ENCODE measurements at places on chromosomes 3 and 15. TPM values are rescaled to one million over a fixed set of nuclear protein-coding genes. Genes with fewer than 3 reads are reported as not detected.

CISH gene
- total RNA-seq = 229 TPM

TOPBP1 gene
- 61.5 TPM for total RNA-seq

NANOGP8 gene
- total RNA-seq = not detected

VEPH1 gene
- not detected for total RNA-seq

SCN11A gene
- total RNA-seq = not detected

ARPP21 gene
- total RNA-seq = not detected

ANKRD34C gene
- not detected for total RNA-seq

CHRM5 gene
- total RNA-seq = 0.05 TPM

SYNM gene
- total RNA-seq = 0.42 TPM

TRIM42 gene
- total RNA-seq = not detected

ZPLD1 gene
- total RNA-seq = not detected

GP9 gene
- total RNA-seq = not detected

PLSCR5 gene
- total RNA-seq = not detected

SH3GL3 gene
- total RNA-seq = not detected

BRPF1 gene
- total RNA-seq = 59.9 TPM

IQCB1 gene
- 37.8 TPM for total RNA-seq

DPPA2 gene
- total RNA-seq = not detected

SI gene
- total RNA-seq = not detected

GOLGA8S gene
- not detected for total RNA-seq

IL20RB gene
- total RNA-seq = 1.1 TPM

DENND4A gene
- total RNA-seq = 24.2 TPM

ZNF662 gene
- total RNA-seq = 1.4 TPM

ANKRD63 gene
- not detected for total RNA-seq

C15orf62 gene
- 0.25 TPM for total RNA-seq

SNRPA1 gene
- 233 TPM for total RNA-seq

STXBP5L gene
- total RNA-seq = not detected

FANCD2OS gene
- total RNA-seq = not detected

SLC38A3 gene
- total RNA-seq = 0.52 TPM

LYZL4 gene
- total RNA-seq = not detected

FGF7 gene
- 0.08 TPM for total RNA-seq

PRR20G gene
- not detected for total RNA-seq

FOXB1 gene
- total RNA-seq = 0.26 TPM

TGM5 gene
- total RNA-seq = not detected

SRGAP3 gene
- total RNA-seq = 2.0 TPM

SLC6A1 gene
- total RNA-seq = not detected

U2SURP gene
- total RNA-seq = 170 TPM

ERICH6 gene
- not detected for total RNA-seq

ADAMTS9 gene
- total RNA-seq = 0.11 TPM

AMIGO3 gene
- 0.11 TPM for total RNA-seq

OR5AC2 gene
- not detected for total RNA-seq

NCK1 gene
- total RNA-seq = 30.0 TPM

COL7A1 gene
- total RNA-seq = 0.53 TPM

STRA6 gene
- total RNA-seq = not detected

CCR8 gene
- 0.40 TPM for total RNA-seq

PRSS50 gene
- not detected for total RNA-seq

UBE2E2 gene
- total RNA-seq = 10.4 TPM

POMGNT2 gene
- total RNA-seq = 10.4 TPM

ST3GAL6 gene
- 0.24 TPM for total RNA-seq

SPSB4 gene
- total RNA-seq = not detected

CDHR4 gene
- total RNA-seq = not detected

MST1R gene
- total RNA-seq = 0.57 TPM

All from activated T-cell treated with anti-CD3 and anti-CD28 coated beads, Interleukin-2, amount 50 U/mL, for 4 hours (primary cell).